Keratinocyte (primary cell): ENCODE measurements at places on chromosomes 3 and 15. TPM values are rescaled to one million over a fixed set of nuclear protein-coding genes. Genes with fewer than 3 reads are reported as not detected.

Gene SLC28A1
- not detected in 3 replicates for polyA plus RNA-seq

Gene SOX14
- polyA plus RNA-seq, result not detected in 3 replicates

Gene IMPG2
- polyA plus RNA-seq, result 0.07 to 0.17 TPM (median 0.16 TPM) in 3 replicates

Gene TTC21A
- 1.1 to 2.4 TPM (median 1.3 TPM) in 3 replicates for polyA plus RNA-seq

Gene EFHB
- 0.08 to 0.58 TPM (median 0.26 TPM) in 3 replicates for polyA plus RNA-seq

Gene SH3GL3
- 0.04 to 0.20 TPM (median 0.07 TPM) in 3 replicates for polyA plus RNA-seq

Gene GRAMD1C
- polyA plus RNA-seq, result 0.95 to 2.7 TPM (median 2.0 TPM) in 3 replicates

Gene ATP2C1
- 91.3 to 141 TPM (median 112 TPM) in 3 replicates for polyA plus RNA-seq

GRCh38 chr3:167728176-167728575 lies 6.5 kb downstream of the PDCD10 start:
- no peak for DNase-seq

GRCh38 chr15:40471105-40471807 lies 472 bp downstream of the CHST14 start:
- DNase-seq, result no peak

- DNase-seq, result no peak
Measured at GRCh38 chr3:99418709-99419108, 219.7 kb upstream of the COL8A1 start.

- no peak for DNase-seq
Measured at GRCh38 chr3:56157693-56158362, 310.4 kb downstream of the ERC2 start.

- DNase-seq, result no peak
Measured at GRCh38 chr3:120879411-120879810, 28.6 kb upstream of the STXBP5L start.

- DNase-seq, result no peak
Measured at GRCh38 chr3:63886858-63887257, 23.2 kb downstream of the ATXN7 start.

DNA sequence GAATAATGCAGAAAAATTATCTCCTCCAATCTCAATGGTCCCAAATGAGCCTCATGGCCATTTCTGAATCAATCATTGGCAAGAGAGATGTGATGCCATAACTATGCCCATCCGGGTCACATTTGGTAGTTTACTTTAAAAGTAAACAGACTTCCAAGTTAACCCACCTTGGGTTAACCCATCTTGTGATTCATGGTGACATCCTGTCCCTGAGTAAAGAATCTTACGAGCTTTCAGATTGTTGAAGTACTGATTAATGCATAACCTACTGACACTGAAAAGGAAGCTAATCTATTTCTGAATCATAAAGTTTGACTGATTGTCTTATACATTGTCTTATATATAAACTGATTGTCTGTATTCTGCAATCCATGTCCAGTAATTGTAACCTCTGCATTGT lies 467.2 kb upstream of the AGTR1 start:
- no peak for DNase-seq

- DNase-seq, result no peak
Measured at GRCh38 chr3:16379838-16380237, 114.8 kb downstream of the OXNAD1 start.

DNA sequence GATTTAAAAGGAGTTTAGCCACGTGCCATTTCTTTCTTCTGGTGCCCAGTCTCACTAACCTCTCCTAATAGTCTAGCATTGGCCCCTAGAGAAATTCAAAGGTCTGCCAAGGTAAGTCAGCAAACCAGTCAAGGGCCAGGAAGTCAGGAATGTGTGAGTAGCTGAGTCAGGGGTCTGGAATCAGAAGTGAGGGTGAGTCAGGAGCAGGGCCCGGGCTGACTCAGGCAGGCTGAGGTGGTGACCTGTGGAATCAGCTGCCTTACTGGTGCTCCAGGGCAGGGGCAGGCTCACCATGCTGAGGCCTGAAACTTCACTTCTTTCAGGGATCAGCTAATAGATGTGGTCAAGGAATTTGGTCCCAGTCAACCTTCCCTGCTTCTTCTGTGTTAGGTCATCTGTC lies 105.8 kb upstream of the MYZAP start:
- DNase-seq, result peak; percentile 85

GRCh38 chr3:195297446-195297845 lies 26.5 kb upstream of the XXYLT1 start:
- no peak for DNase-seq

- no peak for DNase-seq
Measured at GRCh38 chr3:112013784-112014143, 15.0 kb downstream of the TAGLN3 start.

GRCh38 chr15:80835336-80835735 lies 56.2 kb downstream of the CEMIP start:
- DNase-seq, result no peak

DNA sequence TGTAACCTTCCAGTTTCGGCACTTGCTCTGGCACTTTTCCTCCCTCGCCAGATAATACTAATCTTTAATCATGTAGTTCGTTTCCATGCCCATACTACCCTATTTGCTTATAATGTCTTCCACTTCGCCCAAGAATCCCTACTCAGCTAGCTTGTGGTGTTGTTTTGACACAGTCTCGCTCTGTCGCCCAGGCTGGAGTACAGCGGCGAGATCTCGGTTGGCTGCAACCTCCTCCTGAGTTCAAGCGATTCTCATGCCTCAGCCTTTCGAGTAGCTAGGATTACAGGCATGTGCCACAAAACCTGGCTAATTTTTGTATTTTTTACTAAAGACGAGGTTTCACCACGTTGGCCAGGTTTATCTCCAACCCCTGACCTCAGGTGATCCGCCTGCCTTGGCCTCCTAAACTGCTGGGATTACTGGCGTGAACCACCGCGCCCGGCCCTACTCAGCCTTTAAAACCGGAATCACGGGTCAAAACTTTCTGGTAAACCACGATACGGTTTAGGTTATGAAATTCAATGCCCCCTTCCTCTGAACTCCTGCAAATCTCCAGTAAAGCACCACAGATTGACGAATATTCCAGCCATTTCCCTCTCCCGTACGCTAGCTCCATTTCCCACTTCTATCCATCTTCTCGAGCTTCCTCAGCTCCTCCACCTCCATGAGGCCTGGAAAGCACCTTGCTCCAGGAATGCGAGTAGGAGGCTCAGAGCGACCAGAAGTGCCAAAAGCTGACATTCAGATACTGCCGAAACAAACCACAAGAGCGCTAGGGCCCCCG lies 878 bp upstream of the RAD51 start:
- DNase-seq, result no peak

DNA sequence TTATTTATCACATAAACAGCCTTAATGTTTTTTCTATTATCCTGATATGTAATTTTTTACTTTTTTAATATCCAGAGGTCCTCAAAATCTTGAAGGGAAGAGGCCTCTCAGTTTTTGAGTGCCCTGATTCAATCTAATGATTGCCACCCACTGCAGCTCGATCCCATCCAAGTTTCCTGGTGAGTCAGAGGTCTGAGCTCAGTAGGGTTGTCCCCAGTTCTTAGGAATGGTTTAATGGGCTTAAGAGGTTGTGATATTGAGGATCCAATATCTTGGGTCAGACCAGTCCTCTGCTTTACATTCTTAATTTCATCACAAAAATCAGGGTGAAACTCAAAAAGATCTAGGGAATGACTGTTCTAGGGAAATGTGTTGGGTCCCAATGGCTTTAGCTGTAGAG lies 238.5 kb downstream of the NSUN3 start:
- no peak for DNase-seq

DNA sequence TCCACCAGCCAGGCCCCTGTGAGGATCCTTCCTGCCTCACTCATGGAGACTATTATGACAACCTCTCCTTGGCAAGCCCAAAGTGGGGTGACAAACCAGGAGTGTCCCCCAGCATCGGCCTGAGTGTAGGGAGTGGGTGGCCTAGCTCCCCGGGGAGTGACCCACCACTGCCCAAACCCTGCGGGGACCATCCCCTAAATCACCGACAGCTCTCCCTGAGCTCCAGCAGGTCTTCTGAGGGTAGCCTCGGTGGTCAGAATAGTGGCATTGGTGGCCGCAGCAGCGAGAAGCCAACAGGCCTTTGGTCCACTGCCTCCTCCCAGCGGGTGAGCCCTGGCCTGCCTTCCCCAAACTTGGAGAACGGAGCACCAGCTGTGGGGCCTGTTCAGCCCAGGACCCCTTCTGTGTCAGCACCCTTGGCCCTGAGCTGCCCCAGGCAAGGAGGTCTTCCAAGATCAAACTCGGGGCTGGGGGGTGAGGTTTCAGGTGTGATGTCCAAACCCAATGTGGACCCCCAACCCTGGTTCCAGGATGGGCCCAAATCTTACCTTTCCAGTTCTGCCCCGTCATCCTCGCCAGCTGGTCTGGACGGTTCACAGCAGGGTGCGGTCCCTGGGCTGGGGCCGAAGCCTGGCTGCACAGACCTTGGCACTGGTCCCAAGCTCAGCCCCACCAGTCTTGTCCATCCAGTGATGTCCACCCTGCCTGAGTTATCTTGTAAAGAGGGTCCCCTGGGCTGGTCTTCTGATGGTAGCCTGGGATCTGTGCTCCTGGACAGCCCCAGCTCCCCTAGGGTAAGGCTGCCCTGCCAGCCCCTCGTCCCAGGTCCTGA lies 1.0 kb downstream of the LIMD1 start:
- DNase-seq, result no peak

DNA sequence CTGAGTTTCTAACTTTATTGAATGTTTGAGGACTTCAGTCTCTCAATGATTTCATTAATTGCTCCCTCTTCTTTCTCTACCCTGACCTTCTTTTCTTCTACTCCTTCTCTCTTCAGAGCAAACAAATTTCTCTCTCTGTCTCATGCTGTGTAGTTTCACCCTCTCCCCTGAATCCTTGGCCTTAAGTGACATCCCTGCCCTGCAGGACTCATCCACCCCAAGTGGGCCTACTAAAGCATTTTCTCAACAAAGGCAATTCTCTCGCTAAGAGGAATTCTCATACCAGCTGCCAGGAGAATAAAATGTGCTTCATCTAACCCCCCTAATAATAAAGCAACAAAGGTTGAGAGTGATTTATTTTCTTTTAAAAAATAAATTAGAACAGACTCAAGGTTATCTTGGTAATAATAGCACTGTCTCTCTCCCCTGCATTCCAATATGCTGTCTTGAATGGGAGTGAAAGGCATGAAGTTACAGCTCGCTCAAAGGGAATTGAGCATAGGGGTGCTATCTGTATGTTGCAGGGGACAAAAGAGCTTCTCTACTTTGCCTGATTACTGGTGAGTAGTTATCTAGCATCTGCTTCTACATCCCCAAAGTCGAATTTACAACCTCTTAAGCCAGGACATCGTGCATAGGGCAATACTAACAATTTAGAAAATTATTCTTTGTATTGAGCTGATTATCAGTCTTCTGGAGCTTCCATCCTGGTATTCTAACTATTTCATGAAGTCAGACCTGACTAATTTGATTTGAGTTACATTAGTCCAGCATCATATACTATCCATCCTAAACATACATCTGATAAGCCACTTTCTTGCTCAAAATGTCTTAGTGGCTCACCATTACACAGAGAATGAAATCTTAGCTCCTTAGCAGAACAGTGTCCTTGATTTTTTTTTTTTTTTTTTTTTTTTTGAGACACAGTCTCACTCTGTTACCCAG lies 76.9 kb upstream of the DNAJC19 start:
- DNase-seq, result no peak

DNA sequence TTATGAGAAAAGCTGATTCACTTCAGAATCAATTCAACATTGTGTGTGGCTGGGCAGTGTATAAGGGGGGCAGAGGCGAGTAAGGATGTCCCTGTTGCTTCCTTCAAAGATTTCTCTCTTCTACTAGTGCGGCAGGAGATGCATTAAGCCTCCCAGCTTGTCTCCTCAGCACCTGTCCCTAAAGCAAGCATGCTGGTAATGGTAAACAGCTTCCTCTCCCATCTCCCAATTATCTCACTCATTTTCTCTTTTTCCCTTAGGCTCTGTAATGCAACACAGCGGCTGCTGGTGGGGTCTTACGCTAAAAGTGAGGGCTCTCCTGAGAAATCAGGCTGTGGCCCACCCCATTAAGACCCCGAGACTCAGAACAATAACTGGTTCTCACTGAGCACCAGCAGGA lies 306.4 kb upstream of the ROPN1 start:
- no peak for DNase-seq

DNA sequence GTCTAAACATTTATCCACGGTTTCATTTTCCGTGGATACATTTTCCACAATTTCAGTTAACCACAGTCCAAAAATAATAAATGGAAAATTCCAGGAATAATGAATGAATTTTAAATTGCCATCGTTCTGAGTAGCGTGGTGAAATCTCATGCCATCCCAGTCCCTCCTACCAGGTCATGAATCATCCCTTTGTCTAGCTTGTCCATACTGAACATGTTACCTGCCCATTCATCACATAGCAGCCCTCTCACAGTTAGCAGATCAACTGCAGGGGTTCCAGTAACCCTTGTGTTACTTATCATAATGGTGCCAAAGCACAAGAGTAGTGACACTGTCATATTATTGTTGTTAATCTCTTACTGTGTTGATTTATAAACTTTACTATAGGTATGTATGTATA lies 124.5 kb downstream of the GSK3B start:
- no peak for DNase-seq

- no peak for DNase-seq
Measured at GRCh38 chr3:157135671-157136396, 24.1 kb downstream of the CCNL1 start.

DNA sequence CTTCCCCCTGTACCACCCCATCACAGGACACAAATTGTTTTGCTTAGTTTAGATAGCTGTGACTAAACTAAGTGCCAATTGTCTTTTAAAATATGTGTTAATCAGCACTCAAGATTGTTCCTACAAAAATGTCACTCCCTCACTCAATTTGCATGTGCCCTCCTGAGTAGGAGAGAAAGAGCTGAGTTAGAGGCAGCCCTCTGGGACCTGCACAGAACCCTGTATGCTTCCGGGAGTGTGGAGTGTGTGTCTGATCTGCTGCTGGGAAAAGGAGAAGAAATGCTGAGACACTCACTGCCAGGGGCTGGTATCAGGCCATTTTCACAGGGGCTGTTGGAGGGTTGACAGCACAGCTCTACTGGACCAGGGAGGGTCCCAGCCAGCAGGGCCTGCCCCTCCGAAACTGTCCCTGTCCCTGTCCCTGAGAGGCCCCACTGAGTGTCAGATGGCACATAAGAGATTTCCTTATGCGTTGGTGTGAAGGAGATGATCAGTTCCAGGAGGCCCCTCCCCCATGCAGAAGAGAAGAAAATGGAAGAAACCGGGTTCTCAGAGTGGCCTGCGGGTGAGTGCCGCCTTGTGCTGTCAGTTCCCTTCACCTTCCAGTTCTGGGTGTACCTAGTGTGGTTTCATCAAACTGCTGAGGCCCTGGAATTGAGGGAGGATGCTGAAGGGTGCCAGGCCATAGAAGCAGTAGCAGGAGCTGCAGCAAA lies 3.9 kb upstream of the B3GNT5 start:
- DNase-seq, result no peak

DNA sequence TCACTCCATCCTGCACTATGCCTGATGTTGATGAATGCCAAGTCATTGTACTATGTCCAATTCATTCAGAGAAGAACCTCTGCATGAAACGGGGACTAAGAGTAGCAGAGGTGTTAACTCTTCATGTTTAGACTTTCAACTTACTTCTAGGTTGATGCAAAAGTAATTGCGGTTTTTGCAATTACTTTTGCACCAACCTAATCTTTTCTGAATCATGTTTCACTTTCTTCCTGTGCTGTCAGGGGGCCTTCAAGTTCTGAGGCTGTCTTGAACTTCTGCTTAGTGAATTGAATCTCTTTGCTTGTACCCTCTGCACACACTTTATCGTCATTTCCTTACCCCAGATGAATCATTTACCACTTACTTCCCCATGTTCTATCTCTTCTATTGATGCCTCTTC lies 636.2 kb downstream of the NAALADL2 start:
- DNase-seq, result no peak

GRCh38 chr3:100956276-100956675 lies 36.9 kb downstream of the ABI3BP start:
- no peak for DNase-seq
